Suppressor macrophage (primary cell): ENCODE measurements at places on chromosomes 6 and 20.

DNA sequence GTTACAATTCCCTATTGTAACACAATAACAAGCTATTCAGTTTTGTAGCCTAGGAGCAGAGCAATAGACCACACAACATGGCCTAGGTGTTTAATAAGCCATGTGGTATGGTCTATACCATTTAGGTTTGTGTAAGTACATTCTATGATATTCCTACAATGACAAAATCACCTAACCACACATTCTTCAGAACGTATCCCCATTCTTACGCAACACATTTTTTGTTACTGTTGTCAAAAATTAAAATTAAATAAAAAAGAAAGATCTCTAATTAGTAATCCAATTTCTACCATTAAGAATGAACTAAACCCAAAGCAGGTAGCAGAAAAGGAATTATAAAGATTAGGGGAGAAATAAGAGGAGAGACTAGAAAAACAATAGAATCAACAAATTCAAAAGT lies 44.0 kb downstream of the RANBP9 start:
- DNase-seq = no peak

- DNase-seq = no peak
Observed at GRCh38 chr6:151284548-151285017, 44.8 kb downstream of the AKAP12 start.

GRCh38 chr6:3900744-3901336 lies 51.7 kb downstream of the FAM50B start:
- DNase-seq = no peak

DNA sequence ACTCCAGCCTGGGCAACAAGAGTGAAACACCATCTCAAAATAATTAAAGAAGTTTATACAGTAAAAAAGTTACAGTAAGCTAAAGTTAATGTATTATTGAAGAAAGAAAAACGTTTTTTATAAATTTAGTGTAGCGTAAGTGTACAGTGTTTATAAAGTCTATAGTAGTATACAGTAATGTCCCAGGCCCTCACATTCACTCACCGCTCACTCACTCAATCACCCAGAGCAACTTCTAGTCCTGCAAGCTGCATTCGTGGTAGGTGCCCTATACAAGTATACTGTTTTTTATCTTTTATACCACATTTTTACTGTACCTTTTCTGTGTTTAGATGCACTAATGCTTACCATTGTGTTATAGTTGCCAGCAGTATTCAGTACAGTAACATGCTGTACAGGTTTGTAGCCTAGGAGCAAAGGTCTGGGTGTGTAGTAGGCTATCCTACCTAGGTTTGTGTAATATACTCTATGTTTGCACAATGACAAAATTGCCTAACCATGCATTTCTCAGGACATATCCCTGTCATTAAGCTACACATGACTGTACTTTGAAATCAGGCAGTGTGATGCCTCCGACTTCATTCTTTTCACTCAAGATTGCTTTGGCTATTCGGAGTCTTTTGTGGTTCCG lies 16.7 kb downstream of the MGME1 start:
- DNase-seq = no peak

DNA sequence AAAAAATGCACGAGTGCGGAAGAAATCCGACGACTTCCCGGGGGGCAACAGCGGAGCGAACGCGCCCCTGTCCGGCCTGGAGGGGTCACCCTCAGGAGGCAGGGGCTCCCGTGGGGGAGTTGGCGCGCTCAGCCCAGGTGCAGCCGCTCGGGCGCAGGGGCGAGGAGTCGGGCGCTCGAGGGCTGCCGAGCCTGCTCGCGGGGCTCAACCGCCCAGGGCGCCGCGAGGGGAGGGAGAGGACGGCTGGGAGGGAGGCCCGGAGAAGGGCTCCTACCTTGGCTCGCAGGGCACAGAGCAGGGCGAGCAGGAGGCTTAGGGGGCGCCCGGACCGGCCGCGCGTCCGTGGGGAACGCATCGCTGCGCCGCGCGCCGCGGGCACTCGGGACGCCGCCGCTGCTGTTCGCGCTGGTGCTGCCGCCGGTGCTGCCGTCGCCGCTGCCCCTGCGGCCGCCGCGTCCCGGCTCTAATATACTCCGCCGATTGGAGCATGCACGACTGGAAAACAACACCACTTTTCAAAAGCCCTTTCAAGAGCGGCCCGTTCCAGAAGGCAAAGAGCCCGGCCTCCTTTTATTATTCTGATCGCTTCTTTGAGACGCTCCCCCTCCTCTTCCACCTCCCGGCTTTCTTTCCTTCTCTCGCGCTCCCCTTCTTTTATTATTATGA lies 490 bp downstream of the JAG1 start:
- peak; percentile 41 for DNase-seq

- DNase-seq = no peak
Observed at GRCh38 chr20:42635699-42636411, 553.9 kb downstream of the PTPRT start.

DNA sequence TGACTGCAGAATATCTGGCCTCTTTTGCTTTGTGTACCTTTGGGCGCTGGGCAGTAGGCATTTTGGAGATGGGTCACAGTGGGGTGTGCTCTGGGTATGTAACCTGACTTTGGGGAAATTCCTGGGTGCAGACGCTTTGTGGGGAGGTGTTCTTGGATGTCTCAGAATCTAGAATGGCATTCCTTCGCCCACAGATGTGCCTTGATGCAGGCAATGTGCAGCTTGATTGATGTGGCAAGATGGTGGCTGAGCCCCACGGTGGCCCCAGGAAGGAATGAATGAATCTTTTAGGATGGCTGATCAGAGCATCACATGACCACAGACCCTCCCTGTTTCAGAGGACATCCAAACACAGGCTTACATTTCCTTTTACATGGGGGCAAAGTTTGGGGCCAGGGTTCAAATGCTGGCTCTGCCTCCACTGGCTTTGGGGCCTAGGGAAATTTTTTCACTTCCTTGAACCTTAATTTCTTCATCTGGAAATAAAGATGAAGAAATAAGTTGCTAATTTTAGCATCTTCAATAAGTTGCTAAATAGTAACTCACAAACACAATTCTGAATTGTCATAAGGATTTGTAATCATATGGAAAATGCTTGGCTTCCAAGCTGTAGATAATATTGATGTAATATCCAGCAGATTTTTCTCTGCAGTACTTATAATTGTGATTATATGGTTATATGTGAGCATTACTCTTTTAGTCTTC lies 5.6 kb downstream of the PPP1R16B start:
- peak; percentile 17 for DNase-seq

DNA sequence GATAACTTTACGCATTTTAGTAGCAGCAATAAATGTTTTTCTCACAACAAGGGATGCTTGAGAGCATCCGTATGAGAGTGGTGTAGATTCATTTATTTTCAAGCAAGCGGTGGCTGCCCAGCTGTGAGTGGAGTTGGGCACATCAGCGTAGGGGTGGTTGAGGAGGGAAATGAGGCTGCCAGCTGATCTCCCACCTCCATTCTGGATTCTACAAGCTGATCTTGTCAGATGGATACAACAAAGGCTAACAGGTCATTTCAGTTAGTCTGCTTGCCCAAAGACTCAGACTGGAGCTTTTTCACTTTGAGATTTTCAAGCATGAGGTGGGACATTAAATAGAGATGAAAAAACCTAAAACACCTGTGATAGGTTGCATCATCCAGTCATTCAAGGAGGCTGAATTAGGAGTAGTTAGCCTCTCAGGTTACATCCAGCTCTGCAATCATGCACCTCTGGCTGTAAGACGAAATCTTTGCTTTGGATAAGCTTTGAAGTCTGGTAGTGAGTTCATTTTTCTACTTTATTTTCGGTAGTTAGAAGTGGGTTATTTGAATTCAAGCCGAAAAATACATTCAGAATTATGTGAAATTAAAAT lies 1.9 kb upstream of the BACH2 start:
- no peak for DNase-seq

DNA sequence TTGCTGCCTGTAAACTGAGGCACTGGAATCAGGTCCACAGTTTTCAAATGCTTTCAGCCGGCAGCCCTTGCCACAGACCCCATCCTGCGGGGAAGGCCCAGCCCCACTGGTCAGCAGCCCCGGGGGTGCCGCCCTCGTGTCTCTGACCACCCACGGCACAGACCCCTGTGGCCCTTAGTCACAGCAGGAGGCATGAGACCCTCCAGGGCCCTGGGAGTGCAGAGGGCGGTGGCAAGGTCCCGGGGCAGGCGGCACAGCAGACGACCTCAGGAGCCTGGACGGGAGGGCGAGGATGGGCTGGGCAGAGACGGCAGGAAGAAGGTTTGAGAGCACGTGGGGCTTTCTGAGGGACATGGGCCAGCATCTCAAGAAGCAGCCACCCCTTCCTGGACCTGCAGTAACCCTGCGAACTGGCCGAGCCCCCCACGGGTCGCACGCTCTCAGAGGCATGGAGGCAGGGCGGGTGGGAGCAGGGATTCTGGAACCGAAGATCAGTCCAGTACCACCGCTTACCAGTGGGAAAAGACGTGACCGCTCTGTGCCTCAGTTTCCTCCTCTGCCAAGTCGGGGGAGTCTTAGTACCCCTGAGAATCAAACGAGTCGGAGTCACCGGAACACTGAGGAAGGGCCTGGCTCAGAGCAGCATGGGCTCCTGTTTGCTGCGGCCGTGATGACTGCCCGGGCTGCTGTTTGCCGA lies 140.7 kb downstream of the TAF4 start:
- DNase-seq = no peak

GRCh38 chr6:1663511-1663910 lies 53.8 kb downstream of the FOXC1 start:
- DNase-seq = no peak

GRCh38 chr6:158649289-158650143 lies at the start of gene SYTL3:
Gene SYTL3, plus strand, starts transcription at chr6:158650054. Its CDS starts 13,215 bp downstream, at chr6:158663269.
- peak; percentile 90 for DNase-seq

DNA sequence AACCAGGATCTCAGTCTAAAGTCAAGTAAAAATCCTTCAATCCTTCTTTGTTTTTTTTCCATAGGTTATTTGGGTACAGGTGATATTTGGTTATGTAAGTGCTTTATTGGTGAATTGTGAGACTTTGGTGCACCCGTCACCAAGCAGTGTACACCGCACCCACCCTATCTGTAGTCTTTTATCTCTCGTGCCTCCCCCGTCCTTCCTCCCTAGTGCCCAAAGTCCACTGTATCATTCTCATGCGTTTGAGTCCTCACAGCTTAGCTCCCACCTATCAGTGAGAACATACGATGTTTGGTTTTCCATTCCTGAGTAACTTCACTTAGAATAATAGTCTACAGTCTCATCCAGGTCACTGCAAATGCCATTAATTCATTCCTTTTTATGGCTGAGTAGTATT lies 879 bp downstream of the MUC22 start:
- DNase-seq = no peak

- DNase-seq = no peak
Observed at GRCh38 chr6:138013959-138014358, 93.3 kb downstream of the PERP start.

GRCh38 chr6:116705917-116706316 lies 24.9 kb downstream of the KPNA5 start:
- no peak for DNase-seq

- DNase-seq = no peak
Observed at GRCh38 chr6:64714073-64714472, 993.0 kb downstream of the EYS start.

DNA sequence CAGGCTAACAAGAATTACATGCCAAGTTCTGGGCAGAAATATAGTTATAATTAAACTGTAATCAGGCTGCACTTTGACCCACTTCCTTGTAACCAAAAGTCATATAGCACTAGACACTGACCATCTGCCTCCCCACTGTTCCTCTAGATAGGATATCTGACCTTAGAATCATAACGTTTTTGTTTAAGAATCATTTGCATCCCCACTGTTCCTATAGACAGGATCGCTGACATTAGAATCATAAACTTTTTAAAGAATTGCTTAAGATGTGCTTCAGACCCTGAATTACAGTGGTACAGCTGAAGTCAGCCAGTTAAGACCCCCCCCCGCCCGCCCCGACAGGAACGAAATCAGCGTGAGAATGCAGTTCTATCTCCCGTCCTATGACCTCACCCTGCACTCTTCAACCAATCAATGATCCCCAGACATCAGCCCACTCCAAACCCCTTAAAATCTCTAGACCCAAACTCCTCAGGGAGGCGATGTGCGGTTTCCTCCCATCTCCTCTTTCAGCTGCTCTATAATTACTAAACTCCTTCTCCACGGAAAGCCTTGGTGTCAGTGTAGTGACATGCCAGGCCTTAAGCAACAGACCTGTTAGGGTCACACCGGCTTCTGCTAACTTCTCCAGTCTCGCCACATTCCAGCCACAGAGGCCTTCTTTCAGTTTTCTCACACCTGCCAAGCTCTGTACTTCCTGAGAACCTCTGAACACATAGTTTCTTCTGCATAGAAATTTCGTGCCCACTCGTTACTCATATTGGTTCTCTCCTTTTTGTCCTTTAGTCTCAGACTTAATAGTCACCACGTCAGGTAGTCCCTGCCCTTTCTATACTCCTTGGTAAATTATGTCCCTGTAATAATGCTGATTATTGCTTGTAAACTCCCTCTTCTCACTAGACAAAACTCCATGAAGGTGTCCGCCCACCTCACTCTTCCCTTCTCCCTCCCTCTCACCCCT lies 93.5 kb downstream of the DTNBP1 start:
- no peak for DNase-seq

DNA sequence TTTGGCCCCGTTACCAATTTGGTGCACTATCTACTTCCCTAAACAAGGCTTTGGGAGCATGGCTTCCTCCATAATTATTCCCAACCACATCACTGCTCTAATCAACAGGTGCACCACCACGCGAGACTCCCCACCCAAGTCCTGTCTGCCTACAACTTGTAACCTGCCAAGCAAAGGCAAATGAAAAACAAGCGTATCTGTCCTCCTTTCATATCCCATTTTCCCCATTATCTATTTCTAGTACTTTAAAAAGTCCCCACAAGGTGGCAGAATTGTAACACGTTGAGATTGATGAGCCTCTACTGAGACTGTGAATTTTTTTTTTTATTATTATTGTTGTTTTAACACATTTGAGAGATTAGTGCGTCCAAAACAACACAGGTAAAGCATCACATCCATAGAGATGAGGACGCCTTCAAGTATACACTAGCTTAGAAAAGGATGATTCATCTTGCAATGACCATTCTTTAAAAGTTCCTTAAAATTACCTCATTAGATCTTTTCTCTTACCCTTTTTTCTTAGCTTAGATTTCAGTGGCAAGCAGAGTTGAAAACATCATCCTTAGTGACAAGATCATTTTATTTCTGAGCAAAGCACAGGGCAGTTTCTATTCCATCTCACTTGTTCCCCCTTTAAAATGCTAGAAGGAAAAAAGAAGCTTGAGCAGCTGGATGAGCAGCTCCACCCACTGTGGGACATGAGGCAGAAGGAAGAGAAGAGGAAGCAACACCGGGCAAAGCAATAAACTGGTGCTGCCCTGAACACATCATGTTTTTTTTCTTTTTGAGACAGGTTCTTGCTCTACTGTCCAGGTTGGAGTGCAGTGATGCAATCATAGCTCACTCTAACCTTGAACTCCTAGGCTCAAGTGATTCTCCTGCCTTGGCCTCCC lies 210.8 kb downstream of the ARHGAP18 start:
- DNase-seq = peak; percentile 55

- peak; percentile 68 for DNase-seq
Observed at GRCh38 chr6:105941621-105942412, 144.3 kb upstream of the PRDM1 start.

- DNase-seq = no peak
Observed at GRCh38 chr6:125781314-125781868, 9.4 kb upstream of the NCOA7 start.

DNA sequence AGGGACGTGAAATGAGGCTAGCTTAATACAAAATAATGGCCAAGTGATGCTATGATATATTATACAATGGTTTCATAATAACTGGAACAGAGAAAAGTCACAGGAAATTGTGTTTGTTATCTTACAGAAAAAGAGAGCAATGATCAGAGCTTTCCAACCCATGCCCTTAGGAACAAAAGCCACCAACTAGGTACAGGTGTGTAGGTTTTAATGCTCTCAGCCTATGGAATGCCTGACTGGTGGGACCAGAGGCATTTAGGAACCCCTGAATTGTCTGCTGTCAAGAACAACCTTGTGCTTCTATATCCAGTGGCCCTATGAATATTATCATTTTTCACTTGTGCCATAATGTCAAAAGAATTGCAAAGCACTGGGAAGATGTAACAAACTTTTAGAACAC lies 133.0 kb upstream of the RUNX2 start:
- no peak for DNase-seq
